ENCODE measurements at places on chromosomes 3 and 15. TPM values are rescaled to one million over a fixed set of nuclear protein-coding genes. Genes with fewer than 3 reads are reported as not detected.

PCYT1A gene
- total RNA-seq = 62.3 TPM

- peak; percentile 32 for DNase-seq
These were observed 64.8 kb downstream of the SAMMSON start for GRCh38 chr3:70064194-70064779.

DNA sequence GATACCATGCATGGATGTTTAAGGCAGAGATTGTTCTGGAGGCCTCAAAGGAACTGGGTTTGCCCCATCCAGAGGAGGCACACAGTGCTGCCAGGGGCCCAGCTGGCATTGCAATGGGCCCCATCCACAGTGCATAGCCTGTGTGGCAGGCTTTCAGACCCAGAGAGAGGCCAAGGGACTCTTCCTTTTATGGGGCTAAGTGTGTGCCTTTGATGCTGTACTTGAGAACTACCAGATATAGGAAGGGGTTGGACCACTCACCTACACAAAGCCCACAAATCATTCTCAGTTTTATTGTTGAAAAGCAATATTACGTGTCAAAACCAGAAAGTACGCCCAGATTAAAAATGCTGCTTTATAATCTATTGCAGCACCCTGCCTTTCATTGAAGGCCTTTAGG, 134.9 kb downstream of the EPHB1 start:
- no peak for DNase-seq

DNA sequence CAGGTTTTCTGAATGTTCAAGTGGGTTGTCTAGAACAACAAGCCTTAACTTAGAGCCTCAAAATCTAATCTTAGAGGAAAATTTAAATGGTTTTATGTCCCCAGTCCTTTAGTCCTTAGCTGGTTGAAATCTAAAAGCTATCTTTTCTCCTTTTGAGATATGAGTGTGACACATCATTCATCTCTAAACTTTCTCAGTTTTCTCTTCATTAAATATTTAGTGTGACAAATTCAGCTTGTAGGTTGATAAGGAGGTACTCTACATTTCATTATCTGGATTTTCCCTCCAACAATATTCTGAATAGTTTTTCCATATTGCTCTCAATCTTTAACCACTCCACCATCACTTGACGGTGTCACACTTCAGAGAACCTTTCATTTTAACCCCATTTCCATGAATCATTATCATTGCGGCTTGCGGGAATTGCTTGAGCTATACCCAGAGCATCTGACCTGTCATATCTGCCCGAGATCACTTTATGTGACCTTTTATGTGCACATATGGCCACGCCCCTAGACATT, 16.1 kb upstream of the ATP8B4 start:
- no peak for DNase-seq

DNA sequence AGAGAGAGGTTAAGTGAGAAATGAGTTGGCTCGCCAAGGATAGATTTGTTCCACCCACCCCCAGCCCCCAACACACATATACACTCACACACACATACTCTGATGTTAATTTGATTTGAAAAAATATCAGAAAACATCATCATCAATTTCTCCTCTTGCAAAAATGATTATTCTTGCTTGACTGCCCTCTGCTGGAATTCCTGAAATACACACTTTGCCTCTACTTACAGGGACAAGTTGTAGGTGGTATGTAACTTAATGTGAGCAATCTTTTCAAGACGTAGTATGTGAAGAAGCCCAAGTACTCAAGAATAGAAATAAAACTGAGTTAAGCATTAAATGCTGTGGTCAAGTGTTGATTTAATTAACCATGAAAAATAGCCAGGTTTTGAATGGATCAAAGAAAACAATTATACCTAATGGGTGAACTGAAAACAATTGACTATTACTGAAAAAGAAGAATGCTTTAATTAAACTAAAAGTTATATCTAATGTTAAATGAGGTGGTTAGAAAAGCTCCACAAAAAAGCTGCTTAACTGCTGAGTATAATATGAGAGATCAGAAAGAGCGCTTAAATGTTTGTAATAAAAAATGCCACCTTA, 46.6 kb upstream of the MDFIC2 start:
- DNase-seq = peak; percentile 15

TEX264 gene
- 23.0 TPM for total RNA-seq

DNA sequence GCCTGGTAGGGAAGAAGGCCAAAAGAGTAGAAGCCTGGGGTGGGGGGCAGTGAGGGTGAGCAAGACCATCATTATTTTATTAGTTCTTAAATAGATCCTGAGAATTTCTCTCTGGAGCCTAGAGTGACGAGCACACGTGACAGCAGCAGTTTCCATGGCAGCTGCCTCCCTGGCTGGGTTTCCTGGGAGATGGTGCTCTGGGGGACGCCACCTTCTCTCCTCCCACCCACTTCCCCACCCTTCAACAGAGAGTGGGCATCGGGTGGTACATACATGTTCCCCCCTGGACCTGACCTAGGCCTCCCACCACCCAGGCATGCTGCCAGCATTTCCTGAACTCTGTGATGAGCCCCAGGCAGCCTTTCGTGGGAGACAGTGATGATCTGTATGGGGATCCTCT, 12.9 kb downstream of the CELF6 start:
- no peak for DNase-seq

GRCh38 chr15:55915221-55915620, 78.2 kb downstream of the NEDD4 start:
- DNase-seq = no peak

DNA sequence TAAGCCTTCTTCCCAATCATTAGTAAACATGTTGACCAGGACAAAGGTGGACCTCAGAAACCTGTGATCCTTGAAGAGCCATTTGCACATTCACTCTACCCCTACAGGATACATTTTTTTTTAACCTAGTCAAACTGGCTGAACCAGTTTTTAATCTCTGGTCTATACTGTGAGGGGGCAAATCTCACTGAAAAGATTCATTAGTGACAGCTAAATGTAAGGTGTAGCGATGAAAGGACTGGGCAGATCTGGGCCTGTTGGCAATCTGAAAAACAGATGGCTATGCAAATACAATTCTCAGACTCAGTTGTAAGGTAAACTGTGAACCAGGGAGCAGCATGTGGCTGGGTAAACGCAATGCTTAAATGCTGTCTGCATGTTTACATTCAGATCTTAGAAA, 75.6 kb upstream of the SNTN start:
- DNase-seq = no peak

GABRG3 gene
- not detected for total RNA-seq

DNA sequence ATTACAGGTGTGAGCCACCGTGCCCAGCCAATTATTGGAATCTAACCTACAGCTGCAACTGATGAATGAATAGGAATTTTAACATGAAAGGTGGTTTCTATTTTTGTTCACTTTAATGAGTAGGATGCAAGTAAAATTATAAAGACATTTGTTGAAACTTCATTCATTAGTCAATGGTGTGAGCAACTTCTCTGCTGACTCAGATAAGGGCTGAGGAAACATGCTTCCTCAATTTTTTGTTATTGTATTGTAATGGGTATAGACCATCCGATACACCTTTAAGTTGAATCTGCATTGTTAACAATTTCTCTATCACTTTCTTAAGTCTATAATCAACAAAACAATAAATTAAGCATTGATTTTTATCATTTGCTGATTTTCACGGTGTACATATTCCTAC, 127.8 kb downstream of the STAG1 start:
- no peak for DNase-seq

GADL1 gene
- 17.3 TPM for total RNA-seq

SYNM gene
- total RNA-seq = 2.6 TPM

All from A673 (cell line).